ENCODE measurements at places on chromosomes 6 and 20.

DNA sequence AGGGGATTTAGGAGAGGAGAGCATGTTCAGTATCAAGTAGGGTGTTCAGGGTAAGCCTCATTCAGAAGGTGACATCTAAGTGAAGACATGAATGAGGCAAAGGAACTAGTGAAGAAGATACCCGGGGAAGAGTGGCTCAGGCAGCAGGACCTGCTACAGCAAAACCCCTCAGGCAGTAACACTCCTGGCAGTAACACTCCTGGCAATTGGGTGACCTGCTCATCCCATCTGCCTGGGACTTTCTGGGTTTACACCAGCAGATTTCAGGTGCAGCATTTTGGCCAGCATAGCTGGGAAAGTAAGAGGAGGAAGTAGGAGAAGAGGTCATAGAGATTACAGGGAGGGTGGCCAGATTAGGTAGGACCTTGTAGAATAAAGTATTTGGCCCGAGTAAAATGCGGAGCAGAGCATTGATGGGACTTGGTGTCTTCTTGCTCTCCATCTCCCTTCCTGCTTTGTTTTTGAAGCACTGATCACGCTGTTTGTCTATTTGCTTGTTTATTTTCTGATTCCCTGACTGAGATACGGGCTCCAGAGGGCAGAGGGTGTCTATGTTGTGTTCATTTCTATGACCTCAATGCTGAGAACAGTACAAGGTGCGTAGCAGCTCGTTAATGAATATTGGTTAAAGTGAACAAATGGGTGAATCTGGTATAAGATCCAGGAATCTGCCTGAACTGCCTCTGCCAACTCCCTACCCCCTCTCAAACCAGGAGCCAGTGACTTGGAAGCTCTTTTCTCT is 88.3 kb downstream of the IYD start:
- H3K4me3 ChIP-seq: no peak overlapping the region
- H3K27me3 ChIP-seq: no peaks in the 10 kb centered on the region
- H3K4me1 ChIP-seq: no peaks in the 10 kb centered on the region

DNA sequence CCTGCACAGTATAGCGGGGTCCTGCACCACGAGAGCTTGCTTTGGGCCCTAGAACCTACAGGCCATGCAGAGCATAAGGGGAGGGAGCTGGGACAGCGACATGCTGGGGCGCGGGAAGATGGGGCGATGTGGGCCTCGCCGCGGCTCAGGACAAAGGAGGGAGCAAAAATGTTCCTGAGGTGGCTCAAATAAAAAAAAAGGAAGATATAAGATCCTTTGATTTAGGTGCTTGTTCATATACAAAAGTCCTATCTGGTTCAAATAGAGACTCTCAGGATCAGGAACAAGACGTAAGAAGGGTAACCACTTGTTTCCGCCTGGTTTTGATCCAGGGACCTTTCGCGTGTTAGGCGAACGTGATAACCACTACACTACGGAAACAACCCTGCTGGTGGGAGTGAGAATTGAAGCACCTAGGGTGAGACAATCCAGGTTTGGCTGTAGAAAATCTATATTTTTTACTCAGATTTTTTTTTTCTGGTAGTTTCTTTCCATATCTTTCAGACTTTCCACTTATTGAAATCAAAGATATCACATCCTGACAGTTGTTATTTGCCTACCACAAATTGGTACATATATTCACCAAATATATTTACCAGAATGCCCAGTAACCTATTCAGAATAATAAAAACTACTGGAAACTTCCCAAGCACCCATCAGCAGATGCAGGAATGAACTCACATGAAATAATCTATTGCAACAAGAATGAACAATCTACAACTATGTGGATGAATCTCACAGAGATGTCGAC is 177.9 kb upstream of the ZNF184 start:
- H3K27me3 ChIP-seq: peaks cover 14% of the 10 kb centered on the region
- DNase-seq: peak; percentile 71
- H3K4me3 ChIP-seq: no peak overlapping the region

DNA sequence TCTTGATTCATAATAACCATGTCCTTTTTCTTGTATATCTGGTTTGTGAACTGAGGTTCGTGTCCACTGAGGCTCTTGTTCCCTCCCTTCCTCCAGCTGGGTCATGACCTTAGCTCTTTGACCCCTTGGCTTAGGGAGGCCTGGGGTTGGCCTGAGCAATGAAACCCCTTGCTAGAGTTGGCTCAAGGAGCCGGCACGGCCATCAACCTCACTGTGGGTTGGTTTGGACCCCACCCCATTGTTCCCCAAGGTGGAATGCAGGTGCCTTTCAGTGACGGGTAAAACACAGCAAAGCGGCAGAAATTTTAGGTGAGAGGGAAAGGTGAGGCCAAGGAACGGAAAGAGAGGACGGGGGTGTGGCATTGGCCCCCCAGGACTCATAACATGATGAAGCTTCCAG is 44.5 kb upstream of the PHACTR3 start:
- no peaks in the 10 kb centered on the region for H3K36me3 ChIP-seq
- no peaks in the 10 kb centered on the region for H3K4me1 ChIP-seq
- H3K27ac ChIP-seq: no peak overlapping the region
- H3K4me3 ChIP-seq: no peak overlapping the region
- no peak for DNase-seq

DNA sequence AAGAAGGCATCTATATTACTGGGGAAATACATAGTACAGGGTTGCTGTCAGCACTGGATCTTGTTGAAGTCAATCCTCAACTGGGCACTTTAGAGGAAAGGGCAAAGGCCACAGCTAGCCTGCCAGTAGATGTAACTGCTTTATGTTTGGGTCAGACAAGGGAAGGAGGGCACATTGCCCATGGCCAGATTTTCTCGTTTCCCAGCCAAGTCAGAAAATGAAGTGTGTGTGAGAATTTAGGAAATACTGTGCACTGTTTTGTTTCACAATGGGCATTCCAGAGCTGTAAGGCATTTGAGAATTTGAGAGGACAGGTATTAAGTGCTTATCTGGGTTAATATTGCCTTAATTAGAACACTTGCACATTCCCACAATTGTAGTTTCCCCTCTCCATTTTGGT is 183.9 kb upstream of the MCHR2 start:
- no peak for DNase-seq
- H3K4me3 ChIP-seq: no peak overlapping the region
- no peaks in the 10 kb centered on the region for H3K36me3 ChIP-seq
- peaks cover 2% of the 10 kb centered on the region for H3K27me3 ChIP-seq
- H3K27ac ChIP-seq: no peak overlapping the region
- H3K4me1 ChIP-seq: no peaks in the 10 kb centered on the region

DNA sequence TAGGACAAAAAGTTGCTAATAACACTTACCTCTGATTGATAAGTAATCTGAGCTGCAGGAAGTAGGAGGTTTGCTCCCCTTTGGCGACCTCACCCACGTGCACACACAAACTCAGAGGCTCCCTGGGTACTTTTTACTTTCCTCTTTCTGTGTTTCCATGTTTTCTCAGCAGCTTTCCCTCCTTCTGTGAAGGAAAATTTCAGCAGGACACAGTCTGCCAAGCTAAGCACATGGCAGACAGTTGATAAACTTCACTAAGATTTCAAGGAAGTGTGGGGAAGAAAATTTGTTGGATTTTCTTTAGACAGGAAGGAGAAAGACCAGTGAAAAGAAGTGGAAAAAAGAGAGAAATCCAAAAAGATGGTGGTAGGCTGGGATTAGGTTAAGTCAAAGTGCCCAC is 215.5 kb upstream of the ARG1 start:
- H3K27me3 ChIP-seq: no peaks in the 10 kb centered on the region
- no peaks in the 10 kb centered on the region for H3K4me1 ChIP-seq
- no peak overlapping the region for H3K4me3 ChIP-seq
- H3K27ac ChIP-seq: no peak overlapping the region

DNA sequence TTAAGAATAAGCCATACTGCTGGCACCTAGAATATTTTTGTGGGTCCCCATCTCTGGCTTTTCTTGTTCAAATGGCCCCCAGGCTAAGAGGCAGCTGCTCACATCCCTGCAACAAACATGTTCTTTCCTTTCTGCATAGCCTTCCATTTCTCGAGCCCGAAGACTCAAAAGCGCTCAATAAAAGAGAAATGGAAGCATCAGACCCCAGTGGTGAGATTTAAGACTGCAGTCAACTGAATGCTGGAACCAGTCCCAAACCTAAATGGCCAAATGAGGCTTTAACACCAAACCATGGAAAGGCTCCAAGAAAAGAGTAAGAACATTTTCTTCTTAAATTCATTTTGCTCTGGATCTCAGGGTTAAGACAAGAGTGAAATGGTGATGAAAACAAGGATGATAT is 122.1 kb upstream of the TRAF3IP2 start:
- peaks cover 45% of the 10 kb centered on the region for H3K36me3 ChIP-seq
- H3K4me1 ChIP-seq: peaks cover 63% of the 10 kb centered on the region
- no peak for DNase-seq
- no peaks in the 10 kb centered on the region for H3K27me3 ChIP-seq
- no peak overlapping the region for H3K4me3 ChIP-seq
